ENCODE measurements at places on chromosomes 7 and 10. TPM values are rescaled to one million over a fixed set of nuclear protein-coding genes. Genes with fewer than 3 reads are reported as not detected.

Gene TRPV6
- 1.1 TPM for total RNA-seq

Gene TFPI2
- 4.5 TPM for total RNA-seq

Gene SEMA3E
- total RNA-seq = 4.1 TPM

Gene TMEM196
- total RNA-seq = not detected

Gene DPP6
- total RNA-seq = 0.52 TPM

Gene SOSTDC1
- total RNA-seq = 9.2 TPM

Gene SPDYE8
- not detected for total RNA-seq

Gene SLC16A12
- 1.5 TPM for total RNA-seq

Gene DGKI
- total RNA-seq = 0.68 TPM

Measured in left lung (tissue), 14 donors.